Calu3 (cell line): ENCODE measurements at places on chromosomes 13 and 19.

DNA sequence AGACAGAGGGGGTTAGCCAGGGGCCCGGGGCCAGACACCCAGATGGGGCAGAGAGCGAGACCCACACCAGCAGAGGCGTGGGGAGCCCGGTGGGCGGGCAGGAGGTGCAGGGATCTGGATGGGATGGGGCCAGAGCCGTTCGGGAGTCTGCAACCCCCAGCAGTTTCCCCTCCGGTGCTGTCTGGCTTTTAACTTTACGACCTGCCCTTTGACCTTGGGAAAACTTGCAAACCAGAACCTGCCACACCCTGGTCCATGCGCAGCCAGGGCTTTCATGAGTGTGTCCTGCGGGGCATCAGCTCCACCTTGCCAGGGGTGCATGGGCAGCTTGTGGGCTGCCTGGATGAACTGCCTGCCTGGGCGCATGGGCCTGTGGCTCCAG, 9.8 kb downstream of the JOSD2 start:
- DNase-seq, result no peak

- no peak for DNase-seq
Measured at GRCh38 chr19:48393559-48394330, at the start of gene GRIN2D. TSS of gene GRIN2D (plus strand) at chr19:48393668. CDS start at chr19:48398393, 4,725 bp downstream.

GRCh38 chr13:95098916-95099315, 202.3 kb downstream of the ABCC4 start:
- DNase-seq, result no peak

- DNase-seq, result peak; percentile 59
Measured at GRCh38 chr19:45469945-45470761, 2.4 kb downstream of the FOSB start.

- DNase-seq, result no peak
Measured at GRCh38 chr13:24505256-24505655, 7.3 kb downstream of the PARP4 start.

- DNase-seq, result peak; percentile 54
Measured at GRCh38 chr19:13718733-13719132, 45.6 kb upstream of the MRI1 start.

GRCh38 chr19:54201172-54201701, 579 bp downstream of the RPS9 start:
- no peak for DNase-seq

- no peak for DNase-seq
Measured at GRCh38 chr13:75416327-75417011, 65.5 kb downstream of the TBC1D4 start.

DNA sequence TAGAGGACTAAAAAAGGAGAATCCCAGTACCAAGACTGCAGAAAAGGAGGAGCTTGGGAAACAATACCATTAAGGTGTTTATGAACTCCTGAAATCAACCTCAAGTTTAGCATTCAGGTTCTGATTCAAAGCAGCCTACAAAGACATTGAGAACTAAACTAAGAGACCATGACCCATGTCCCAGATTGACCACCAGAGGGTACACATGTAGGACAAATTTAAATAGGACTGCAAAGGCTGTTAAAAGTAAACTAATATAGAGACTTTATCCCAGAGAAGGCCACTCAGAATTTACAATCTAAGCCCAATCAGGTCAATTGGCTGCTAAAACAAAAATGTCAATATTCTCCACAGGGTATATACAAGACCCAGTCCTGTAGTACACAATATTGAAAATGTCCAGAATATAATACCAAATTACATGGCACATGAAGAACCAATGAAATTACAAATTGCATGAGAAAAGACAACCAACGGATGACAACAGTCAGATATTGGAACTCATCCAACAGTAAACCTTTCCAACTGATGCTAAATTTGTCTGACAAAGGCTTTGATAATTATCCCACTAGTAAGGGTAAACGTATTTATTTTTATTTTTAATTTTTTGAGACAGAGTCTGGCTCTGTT, 682.4 kb downstream of the UQCRFS1 start:
- DNase-seq, result no peak

- no peak for DNase-seq
Measured at GRCh38 chr19:55276720-55277430, 3.0 kb downstream of the HSPBP1 start.

- no peak for DNase-seq
Measured at GRCh38 chr13:30971575-30971974, 39.1 kb downstream of the TEX26 start.

DNA sequence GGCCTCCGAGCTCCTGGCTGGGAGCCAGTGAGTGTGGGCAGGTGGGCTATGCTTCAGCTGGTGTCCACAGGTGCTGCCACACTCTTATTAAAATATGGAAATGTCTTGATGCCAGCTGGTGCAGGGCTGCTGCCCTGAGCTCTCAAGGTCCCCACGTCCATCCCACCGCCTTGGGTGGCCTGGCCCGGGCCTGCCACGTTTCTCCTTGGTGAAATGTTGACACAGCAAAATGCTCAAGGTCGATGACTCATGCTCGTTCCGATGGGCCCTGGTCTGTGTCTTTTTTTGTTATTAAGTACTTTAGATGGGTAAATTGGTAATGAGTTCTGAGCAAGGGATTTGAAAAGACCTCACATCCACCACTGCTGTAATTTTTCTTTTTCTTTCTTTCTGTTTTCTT, 524.7 kb downstream of the MYO16 start:
- DNase-seq, result no peak

GRCh38 chr19:17762505-17763229, 11.4 kb downstream of the FCHO1 start:
- DNase-seq, result peak; percentile 16

DNA sequence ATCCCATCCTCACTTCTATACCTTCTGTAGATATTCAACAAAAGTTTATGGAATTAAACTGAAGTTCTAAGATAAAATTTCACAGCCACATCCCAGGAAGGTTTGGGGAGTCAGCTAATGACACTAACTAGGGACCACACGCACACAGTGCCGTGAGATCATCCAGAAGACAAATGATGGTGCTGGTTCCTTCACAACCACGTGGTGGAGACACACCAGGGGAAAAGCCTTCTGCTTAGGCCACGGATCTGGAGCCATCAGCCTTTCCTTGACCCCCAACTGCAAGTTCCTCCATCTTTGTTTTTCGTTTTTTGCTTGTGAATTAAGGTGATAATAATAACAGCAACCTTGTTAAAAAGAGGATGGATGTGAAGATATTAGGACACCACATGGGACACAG, 241.6 kb upstream of the MAB21L1 start:
- no peak for DNase-seq

- DNase-seq, result peak; percentile 60
Measured at GRCh38 chr19:4831304-4831978, at the start of gene TICAM1. TSS of gene TICAM1 (minus strand) at chr19:4831712. CDS start at chr19:4818377, 13,335 bp downstream.

GRCh38 chr19:7706188-7706954, 4.4 kb upstream of the FCER2 start:
- no peak for DNase-seq
